ENCODE measurements at places on chromosomes 1 and 21.
A peak's percentile ranks its signal among the peaks of the same experiment; 100 is the strongest.

DNA sequence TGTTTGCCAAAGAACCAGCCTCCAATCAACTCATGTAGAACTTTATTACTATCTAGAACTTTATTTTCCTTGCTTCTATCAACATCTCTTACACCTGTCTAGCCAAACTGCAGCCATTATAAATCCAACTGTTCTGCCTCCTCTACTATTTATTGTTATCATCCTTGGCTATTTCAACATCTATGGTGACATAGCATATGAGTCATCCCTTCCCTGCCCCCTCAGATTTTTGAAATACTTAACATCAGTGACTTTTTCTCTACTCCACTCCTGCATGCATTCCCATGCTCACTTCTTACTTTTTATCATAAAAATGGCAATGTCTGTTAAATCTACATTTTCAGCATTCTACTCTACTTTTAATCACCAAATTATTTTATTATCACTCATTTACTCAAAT is 544.9 kb upstream of the NEGR1 start:
- DNase-seq: peak; percentile 32

DNA sequence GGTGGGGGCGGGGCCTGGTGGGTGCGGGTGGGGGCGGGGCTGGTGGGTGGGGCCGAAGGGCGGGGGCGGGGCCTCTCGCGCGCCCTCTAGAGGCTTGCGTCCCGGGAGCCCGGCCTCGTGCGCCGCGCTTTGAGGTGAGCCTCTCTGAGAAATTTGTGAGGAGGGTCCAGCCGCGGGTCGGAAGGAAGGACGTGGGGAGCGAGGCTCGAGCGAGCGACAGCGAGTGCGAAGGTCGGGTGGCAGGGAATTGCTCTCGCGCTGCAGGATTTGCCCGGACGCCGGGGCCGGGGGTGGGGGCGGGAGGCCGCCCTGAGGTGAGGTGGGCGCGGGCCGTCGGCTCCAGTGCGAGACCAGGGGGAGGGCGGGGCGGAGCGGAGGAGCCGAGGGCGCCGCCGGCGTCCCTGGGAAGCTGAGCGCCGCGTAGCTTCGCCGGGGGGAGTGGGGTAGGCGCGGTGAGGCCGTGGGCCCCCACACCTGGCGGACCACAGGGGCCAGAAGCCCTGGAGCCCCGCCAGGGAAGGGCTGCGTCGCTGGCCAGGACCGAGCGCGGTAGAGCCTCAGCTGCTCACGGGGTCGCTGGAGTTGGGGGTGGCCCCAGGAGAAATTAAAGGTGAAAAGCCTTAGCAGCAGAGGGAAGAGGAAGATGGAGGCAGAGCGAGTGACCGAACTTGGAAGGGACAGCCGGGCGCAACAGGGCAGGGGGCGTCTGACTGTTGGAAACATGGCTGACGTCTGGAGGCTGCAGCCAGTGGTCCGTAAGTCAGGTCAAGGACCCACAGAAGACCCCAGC is 754 bp upstream of the LSS start:
- DNase-seq: no peak

GRCh38 chr1:233144434-233144833 is 151.1 kb downstream of the PCNX2 start:
- DNase-seq: no peak

- no peak for DNase-seq
Observed at GRCh38 chr21:33699277-33699676, 57.0 kb downstream of the ITSN1 start.

- no peak for DNase-seq
Observed at GRCh38 chr1:167440776-167441175, 77.6 kb downstream of the CD247 start.

GRCh38 chr1:56967900-56968832 is 2.4 kb upstream of the C8B start:
- DNase-seq: peak; percentile 57

DNA sequence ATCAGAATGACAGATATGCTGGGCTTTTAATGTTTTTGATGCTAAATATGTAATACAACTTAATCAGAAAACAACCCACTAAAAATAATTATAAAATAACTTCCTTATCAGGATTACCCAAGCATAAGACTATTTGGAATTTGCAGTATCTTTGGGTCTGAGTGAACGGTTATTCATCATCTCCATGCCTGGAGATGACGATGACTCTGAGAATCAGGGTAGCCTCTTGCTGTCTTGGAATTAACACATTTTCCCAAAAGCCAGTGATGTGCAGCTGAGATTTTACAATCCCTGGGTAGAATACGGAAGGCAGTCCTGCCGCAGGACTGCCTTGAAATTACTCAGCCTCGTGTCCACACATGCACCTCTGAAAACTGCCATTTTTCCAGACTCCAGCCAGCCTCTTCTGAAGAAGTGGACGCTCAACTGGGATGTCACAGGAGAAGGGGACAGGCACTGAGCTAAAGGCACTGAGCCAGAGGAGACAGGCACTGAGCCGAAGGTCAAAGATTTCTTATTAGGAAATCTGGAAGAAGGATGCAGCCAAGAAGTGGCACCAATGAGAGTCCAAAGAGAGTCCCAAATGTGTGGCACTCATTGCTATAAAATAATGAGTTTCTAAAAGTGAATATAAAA is 85.5 kb downstream of the PGBD5 start:
- DNase-seq: no peak

DNA sequence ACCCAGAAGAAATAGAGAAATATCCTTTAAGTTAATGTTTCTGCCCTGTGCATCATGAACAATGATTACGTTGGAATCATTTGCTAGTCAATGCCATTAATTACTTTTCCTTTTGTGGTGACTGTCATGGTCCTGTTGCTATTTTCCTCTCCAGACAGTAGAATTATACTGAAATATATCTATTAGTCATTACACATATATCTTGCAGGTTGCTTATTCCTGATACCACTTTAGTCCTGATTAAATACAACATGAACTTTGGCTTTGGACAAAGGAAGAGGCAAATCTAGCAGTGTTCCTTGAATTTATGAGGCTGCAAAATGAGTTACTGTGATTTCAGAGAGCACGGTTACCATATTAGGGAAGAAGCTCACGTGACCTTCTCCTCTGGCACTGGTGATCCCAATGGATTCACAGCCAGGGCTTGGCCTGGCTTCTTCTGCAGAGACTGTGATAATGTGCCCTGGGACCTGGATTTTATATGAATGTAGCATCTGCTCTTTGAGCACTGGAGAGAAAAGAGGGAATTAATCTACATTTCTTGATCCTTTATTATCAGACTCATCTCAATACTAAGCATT is 12.4 kb upstream of the KRTAP19-8 start:
- no peak for DNase-seq

GRCh38 chr1:198449727-198450433 is 90.6 kb downstream of the ATP6V1G3 start:
- DNase-seq: peak; percentile 55

DNA sequence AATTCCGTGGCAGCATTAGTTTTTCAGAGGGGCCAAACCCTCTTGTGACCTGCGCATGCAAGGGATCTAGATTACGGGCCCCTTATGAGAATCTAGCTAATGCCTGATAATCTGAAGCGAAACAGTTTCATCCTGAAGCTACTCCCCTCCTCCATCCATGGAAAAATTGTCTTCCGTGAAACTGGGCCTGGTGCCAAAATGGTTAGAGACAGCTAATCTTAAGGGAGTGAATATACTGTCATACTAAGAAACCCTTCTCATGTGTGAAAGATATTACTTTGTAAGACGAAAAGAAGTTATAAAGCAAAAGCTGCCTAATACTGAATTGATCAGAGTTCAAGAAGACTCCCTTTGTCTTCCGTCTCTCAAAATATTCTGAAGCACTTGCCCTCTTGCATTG is 166.3 kb downstream of the DUSP10 start:
- DNase-seq: no peak

DNA sequence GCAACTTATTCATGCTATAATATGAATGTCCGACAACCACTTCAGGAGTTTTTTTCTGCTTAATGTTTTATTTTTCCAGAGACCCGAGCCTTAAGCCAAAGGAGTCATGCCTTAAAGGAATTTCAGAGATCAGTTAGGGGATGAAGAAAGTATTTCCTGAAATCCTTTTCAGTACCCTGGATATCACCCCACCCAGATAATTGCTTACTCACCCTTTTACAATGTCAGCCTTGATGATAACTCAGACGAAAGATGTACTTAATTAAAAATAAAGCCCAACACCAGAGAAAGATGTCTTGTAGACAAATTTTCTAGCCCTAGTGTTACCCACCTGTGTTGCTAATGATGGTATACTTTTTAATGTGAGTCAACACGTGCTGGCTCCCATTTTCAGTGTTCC is 124.1 kb downstream of the XCL2 start:
- DNase-seq: peak; percentile 31

DNA sequence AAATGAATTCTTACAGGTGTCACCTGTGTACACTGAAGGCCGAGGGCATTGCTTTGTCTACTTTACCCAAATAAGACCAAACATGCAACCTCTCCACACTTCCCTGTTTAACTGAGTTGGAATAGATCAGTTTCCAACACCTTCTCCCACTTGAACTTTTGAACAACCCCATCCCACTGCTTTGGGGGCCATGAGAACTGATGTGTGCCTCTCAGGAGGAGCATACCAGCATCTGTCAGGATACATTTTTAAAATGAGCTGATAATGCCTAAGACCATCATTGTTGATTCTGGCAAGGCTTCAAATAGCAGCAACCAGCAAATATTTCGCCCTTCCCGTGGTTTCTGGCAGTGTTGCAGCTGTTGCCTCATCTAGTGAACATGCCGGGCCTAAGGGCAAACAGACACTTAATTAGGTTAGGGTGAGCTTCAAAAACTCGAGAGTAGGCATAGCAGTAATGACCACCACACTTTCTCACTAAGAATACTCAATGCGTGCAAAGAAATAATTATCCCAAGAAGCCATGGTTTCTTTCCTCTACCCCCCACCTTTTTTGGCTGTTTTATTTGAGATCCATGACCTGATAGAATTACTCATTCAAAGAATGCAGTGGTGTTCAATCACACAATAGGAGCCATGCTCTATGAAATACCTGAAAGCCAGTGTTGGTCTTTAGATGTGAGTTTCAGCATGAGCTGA is 63.7 kb downstream of the MAP10 start:
- DNase-seq: peak; percentile 60

GRCh38 chr1:19577036-19577435 is 67.1 kb upstream of the NBL1 start:
- peak; percentile 47 for DNase-seq

DNA sequence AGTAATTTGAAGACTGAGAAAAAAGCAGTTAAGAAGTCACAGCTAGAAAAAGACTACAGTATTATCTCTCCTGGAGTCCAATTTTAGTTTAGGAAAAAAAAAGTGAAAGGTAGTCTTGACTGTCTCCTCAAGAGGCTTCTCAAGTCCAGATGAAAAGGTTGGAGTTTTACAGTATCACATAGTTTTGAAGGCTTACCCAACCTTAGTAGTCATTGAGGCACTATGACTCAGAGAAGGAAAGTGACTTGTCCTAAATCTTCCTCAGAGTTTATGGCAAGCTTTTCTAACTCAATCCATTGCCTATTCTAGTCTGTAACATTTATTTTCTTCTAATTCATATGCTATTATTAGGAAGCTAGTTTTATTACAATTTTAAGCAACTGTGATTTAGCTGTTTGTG is 174.9 kb downstream of the DPYD start:
- peak; percentile 20 for DNase-seq

DNA sequence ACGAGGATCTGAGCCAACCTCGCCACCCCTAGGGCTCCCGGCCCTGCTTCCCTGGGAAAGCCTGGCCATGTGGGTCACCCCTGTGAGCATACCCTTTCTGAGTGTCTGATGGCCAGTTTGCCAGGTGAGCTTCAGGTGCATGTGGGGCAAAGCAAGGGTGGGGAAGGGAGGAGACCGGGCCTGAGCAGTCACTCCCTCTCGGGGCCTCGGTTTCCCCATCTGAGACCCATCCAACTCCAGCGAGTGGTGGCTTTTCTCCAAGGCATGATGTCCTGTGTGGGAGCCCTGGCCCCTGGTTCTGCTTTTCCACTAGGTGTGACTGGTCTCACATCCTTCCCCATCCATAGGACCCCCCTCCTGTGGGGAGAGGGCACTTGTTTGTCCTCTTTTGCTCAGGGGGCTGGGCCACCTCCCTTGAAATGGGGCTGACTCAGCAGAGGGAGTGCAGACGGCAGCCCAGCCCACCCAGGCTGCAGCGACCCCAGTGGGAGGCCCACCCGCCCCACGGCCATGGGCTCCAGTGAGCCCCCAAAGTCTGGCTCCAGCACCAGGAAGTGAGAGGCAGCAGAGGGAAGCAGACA is 1.7 kb upstream of the WNT9A start:
- no peak for DNase-seq

GRCh38 chr1:153750026-153750995 is 22.5 kb downstream of the INTS3 start:
- no peak for DNase-seq

DNA sequence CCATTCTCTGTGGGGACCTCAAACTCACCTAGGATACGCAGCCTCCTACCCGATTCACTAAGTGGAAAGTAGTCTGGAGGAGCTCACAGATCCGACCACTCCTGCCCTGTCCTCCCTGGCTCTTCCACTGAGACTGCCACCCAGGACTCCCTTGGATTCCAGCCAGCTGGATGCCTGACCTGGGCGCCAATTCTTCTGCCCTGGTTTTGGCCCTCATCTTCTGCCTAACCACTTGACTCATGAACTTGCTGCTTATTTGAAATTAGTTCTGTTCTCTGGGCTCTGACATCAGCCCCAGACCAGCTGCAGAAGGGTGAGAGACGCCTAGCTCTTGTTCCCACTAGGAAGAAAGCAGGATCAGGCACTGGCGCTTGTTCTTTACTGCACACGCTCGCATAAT is 48.9 kb downstream of the SLC35D1 start:
- DNase-seq: no peak

DNA sequence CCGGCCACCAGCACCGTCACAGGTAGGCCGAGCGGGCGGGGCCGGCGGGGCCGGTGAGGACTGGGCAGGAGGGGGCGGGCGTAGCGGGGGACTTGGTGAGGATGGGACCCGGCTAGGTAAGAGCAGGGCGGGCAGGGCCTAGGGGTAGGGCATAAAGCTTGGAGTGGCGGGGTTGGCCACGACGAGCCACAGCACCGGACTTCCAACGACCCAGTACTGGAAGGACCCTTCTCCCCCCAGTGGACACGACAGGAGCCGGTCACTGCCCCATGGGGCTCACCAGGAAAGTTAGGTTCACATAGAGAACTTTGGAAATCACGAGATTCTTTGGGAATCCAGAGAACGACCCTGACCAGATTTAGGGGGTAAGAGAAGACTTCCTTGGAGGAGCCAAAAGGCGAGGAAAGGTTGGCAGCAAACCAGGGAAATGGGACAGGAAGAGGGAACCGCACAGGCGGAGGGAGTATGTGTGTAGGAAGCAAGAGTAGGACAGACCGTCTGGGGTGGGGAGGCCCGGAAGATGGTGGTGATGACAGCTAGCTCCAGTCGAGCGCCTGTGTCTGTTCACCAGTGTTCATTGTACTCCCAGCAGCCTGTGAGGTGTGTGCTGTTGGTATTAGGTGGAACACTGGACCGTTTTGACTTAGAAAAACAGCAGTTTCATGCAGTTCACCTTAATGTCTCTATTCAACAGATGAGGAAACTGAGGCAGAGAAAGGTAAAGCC is 20.4 kb downstream of the ZNF362 start:
- no peak for DNase-seq

- DNase-seq: peak; percentile 39
Observed at GRCh38 chr1:206935491-206936067, 10.7 kb downstream of the PIGR start.

GRCh38 chr1:218380125-218380977 is 35.2 kb downstream of the TGFB2 start:
- peak; percentile 71 for DNase-seq

GRCh38 chr1:225828706-225829345 is 18.9 kb downstream of the EPHX1 start:
- DNase-seq: no peak

GRCh38 chr1:223775054-223775453 is 62.7 kb downstream of the CAPN2 start:
- DNase-seq: peak; percentile 56
